ENCODE measurements at places on chromosomes 4 and X. TPM values are rescaled to one million over a fixed set of nuclear protein-coding genes. Genes with fewer than 3 reads are reported as not detected.

The TMPRSS11A gene
- not detected for total RNA-seq

The XG gene
- total RNA-seq, result under 0.01 TPM

The NKX6-1 gene
- total RNA-seq, result not detected

The GALNTL6 gene
- total RNA-seq, result 0.34 TPM

The FDCSP gene
- 183 TPM for total RNA-seq

The ADGRL3 gene
- under 0.01 TPM for total RNA-seq

The GPR50 gene
- not detected for total RNA-seq

The AVPR2 gene
- not detected for total RNA-seq

The LANCL3 gene
- total RNA-seq, result under 0.01 TPM

The ODAM gene
- total RNA-seq, result not detected
